Activated gamma-delta T cell treated with anti-CD3 and anti-CD28 coated beads, Interleukin-2, amount 50 U/mL, for 16 hours (primary cell): ENCODE measurements at places on chromosomes 4 and X.
A peak's percentile ranks its signal among the peaks of the same experiment; 100 is the strongest.

DNA sequence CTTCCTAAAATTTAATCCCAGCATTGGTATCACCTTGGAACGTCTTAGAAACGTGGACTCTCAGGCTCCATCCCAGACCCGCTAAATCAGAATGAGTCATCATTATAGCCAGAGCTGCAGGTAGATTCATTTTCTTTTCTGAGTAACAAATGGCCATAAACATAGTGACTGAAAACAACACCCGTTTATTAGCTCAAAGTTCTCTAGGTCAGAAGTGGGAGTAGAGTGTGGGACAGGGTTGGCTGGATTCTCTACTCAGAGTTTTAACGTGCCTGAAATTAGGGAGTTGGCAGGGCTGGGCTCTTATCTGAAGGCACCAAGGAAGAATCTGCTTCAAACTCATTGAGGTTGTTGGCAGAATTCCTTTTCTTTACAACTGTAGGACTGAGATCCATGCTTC lies 101.8 kb upstream of the C1QTNF7 start:
- DNase-seq, result no peak

DNA sequence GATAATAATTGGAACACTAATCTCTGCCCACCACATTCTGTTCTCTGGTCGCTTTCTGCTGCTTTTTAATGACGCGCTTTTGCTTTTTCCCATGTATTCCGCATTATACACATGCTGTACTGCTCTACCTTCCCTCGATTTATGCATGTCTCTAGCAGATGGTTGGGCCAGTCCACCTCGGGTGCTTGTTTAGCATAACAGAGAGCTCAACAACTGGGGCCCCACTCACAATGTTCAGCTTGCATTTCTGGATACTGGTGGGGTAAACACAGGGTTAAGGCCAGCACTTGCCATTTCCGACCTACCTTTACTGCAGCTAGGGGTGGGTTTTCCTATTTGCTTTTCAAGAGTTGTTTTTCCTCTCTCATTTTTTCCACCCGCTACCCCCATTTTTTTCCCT lies 255.8 kb downstream of the SOX3 start:
- DNase-seq, result no peak

DNA sequence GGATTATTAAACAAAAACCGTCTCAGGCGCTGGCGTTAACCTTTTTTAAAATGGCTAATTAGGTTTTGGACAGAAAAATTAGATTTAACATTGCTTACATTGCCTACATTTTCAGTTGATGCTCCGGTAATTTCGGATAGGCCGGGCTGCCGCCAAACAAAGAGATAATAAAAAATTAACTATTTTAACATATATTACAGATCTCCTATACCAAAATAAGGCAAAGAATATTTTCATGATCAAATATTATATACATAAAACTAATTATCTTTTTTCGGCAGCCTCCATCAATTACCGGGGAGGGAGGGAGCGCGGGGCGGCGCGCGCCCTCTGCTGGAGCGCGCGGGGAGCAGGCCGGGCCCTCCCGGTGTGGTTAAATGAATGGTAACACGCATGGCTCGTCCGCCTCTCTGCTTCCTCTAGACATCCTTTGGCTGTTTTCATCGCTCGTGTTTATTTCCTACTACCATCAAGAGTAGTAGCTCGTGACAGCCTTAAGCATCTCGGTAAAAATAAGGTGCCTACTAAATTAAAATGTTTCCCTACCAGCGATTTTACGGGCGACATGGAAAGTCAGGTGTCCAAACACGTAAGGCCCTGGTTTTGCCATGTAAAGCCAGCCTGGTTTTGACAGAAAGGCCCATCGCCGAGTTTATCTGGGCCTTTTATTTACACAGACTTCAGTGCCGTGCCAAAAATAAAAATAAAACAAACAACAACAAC lies 52.4 kb upstream of the TMEM33 start:
- peak; percentile 21 for DNase-seq

DNA sequence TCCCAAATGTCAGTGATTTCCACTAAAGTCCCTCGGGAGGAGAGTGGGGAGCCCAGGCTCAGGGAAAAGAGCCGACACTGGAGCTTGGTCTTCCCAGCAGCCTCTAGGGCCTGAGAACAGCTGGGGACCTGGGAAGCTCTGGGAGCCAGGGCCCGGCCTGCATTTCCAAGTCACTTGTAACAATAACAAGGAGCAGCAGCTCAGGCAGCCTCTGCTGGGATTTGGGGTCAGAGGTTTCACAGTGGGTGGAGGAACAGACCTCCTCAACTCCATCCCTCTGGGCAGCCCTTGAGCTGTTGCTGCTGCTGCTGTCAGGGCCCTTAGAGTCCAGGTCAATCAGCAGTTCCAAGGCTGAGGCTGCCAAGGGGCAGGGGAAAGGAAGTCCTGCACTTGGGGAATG lies 11.1 kb downstream of the STARD8 start:
- no peak for DNase-seq

DNA sequence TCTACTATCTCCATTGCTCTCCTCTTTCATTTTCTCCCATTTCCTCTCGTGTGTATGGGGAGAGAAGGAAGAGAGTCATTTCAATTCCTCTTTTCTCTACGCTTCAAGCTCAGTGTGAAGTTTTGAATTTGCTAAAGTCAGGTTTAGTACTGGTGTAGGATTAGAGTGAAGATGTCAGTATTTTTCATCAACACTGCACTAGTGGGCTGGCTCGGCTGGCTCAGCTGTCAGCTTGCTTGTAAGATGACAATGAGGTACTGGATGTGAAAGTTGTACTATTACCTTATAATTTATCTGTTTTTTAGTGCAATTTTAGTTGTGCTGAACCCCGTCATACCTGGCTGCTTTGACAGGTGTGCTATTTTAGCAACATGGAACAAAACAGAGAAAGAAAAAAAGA lies 2.1 kb upstream of the SH2D1A start:
- DNase-seq, result no peak

GRCh38 chr4:103402198-103402597 lies 204.1 kb upstream of the CENPE start:
- DNase-seq, result no peak

GRCh38 chr4:89196745-89197144 lies 85.4 kb downstream of the TIGD2 start:
- no peak for DNase-seq

DNA sequence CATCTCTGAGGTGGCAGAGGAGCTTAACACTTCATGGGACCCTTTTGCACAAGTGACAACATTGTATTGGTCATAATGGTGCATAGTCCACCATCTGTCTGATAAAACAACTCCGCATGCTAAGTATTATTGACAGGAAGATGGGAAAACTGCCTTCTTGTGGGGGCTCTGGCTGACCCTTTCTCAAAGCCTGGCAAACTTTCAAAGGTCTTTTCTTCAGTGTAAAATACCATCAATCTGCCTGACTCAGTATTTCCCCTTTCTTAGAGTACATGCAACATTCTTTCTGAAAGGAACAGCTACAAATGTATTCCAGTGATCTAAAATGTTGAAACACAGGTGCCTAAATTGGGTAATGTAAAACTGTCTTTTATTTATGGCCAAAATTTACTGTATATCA lies 89.1 kb downstream of the NAA11 start:
- no peak for DNase-seq

GRCh38 chr4:173130687-173131086 lies 37.9 kb upstream of the GALNT7 start:
- no peak for DNase-seq

DNA sequence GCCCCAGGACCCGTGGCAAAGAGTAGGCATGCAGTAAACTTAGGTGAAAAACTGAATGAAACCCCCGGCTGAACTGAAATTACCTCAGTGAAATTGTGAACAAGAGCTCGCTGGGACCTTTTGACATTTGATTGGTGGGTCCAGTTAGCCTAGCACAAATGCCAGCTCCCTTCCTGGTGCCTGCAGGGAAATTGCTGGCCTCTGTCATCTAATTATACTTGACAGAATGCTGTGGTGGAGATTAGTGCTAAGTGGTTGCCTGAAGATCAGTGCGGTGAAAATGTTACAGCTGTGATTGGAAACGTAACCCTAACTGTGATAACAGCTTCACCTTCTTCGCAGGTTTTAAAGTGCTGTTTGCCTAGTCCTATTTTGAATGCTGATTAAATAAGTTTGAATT lies 43.0 kb downstream of the ADD1 start:
- DNase-seq, result no peak

DNA sequence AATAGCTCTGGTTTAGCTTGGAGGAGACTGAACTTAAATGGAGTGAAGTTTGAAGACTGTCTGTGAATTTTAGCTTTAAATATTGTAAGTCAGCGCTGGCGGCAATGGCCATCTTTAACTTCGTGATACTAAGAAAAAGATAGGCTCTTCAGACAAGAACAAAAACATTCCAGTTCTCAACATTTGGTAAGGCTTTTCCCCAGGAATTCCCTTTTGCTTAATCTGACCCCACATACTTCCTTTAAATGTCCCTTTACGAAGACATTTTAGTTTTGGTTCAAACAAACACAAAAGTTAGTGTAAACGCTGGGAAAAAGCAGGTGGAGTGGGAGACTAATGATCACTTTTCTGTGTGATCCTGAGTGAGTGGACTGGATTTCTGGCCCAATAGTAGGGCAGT lies 106.2 kb downstream of the MAML3 start:
- DNase-seq, result no peak

GRCh38 chrX:110504947-110505346 lies 146.3 kb downstream of the RTL9 start:
- no peak for DNase-seq

GRCh38 chr4:1236103-1236641 lies 12.8 kb downstream of the CTBP1 start:
- DNase-seq, result no peak

DNA sequence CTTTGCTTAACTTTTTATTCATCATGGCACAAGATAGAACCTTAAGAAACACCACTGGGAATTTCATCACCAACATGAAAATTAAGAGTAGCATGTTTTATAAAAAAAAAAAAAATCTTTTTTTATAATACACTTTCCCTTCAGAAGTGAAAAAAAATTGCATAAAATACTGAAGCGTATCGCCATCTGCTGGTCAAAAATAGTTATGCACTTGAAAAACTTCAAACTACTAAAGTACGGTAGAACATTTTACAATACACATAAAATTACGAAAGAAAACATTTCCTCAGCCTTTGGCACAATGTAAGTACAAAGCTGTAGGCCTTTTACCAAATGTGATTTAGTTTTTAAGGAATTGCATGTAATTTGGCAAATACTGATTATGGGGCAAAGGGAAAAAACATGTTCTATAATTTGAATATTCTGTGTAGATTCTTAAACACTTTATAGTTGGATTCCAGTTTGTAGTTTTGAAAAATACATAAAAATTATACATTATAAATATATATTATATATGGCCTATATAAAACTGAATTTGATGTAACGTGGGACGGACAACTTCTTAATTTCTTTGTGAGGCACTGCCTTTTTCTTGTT lies 26.5 kb downstream of the HCCS start:
- DNase-seq, result no peak

GRCh38 chr4:11698846-11699590 lies 270.3 kb upstream of the HS3ST1 start:
- no peak for DNase-seq

GRCh38 chr4:48315728-48316630 lies 25.4 kb upstream of the SLAIN2 start:
- DNase-seq, result no peak

GRCh38 chr4:128298146-128298758 lies 10.6 kb upstream of the PGRMC2 start:
- no peak for DNase-seq

GRCh38 chr4:53605783-53606182 lies 14.5 kb upstream of the LNX1 start:
- no peak for DNase-seq

- peak; percentile 71 for DNase-seq
Measured at GRCh38 chr4:7803992-7804755, 135.5 kb downstream of the AFAP1 start.

DNA sequence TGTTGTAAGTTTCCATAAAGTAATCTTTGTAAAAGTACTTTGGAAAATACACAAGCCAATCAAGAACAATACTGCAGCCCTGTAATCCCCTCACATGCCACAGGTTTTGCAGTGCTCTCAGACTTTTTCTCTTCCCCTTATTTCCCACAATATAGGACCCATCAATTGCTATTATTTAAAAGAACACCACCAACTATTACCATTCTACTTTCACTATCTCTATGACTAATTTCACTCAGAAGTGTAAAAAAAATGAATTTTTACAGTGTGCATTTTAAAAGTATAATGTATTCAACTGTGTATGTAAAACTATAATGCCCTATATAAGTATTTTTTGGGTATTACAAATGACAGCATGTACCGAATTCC lies 1.7 kb downstream of the ATP8A1 start:
- DNase-seq, result no peak
